Heart left ventricle (tissue), 16 donors: ENCODE measurements at places on chromosomes 7 and 10.

GRCh38 chr7:23347033-23347681 lies 48.0 kb downstream of the MALSU1 start:
- no peak for DNase-seq

GRCh38 chr10:59434463-59435321 lies 72.3 kb upstream of the FAM13C start:
- DNase-seq = no peak

DNA sequence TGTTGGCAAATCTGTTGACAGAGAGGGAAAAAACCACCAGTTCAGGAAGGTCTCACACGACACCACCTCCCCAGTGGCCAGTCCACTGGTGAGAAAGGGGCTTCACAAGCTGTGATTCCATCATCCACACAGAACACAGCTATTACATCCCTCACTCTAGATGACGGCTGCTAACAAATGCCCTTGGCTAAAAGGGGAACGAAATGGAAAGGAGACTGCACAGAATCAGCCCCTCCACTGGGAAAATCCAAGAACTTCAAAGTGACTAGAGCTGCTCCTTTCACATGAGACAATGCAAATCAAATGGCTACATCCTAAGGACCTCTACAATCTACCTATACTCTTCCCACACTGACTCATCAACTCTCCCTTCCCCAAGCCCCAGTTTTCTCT lies 5.6 kb downstream of the PARP12 start:
- no peak for DNase-seq

DNA sequence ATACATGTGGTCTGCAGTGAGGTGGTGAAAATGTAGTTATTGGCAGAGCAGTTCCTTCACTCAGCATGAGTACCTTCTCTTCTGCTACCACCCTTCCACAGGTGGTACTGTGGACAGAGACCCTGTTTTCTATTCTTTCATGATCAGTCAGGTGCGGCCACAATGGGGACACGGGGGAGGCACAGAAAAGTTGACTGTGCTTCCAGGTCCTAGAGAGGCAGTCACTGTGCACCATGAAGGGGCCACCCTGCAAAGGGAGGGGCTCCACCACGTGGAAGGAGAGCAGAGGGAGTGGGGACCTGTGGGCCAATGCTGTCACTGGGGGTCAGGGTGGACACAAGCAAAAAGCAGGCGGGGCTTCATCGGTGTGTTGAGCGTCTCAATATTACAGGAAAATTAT lies 3.6 kb upstream of the LANCL2 start:
- no peak for DNase-seq

DNA sequence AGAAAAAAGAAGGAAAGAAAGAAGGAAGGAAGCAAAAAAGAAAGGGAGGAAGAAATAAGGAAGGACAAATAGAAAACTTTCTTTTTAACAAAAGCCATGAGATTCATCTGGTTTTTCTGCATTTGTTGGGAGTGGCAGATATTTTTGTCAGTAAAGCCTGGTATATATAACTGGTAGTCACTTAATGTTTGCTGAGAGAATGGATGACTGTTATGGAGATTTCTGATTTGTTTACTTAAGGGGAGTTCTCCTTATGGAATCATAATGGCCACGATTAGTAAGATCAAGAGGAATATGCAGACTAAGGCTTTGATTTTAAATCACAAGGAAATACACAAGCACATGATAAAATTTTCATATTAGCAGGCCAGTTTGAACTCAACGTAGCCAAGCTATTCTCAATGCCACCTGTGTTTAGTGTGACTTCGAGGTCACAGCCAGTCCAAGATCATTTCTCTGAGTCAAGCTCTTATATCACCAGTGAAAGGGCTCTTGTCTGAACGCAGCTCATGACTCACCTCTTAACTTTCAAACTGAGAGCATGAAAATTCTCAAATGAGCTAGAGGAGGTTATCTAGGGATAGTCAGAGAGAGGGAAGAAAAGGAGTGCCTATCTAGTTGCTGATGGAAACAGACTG lies 445.1 kb upstream of the ZMIZ1 start:
- no peak for DNase-seq

GRCh38 chr7:38411404-38411803 lies 138.0 kb upstream of the TARP start:
- DNase-seq = no peak

DNA sequence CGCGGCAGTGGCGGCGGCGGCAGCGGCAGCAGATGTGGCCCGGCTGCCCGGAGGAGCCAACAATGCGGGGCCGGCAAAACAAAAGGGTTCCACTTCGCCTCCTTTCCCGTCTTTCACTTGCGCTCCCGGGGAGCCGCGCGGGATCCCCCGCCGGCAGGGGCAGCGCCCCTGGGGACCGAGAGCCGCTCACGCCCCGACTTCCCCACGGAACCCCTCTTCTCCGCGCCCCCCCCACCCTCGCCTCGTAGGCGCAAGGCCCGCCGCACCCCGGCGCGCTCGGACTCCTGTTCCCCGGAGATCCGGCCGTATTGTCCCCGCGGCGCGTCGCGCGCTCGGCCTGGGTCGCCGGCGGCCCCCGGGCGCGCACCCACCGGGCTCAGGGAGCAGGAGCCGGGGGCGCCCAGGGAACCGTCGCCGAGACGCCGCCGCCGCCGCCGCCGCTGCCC lies 854 bp downstream of the CTBP2 start:
- no peak for DNase-seq

DNA sequence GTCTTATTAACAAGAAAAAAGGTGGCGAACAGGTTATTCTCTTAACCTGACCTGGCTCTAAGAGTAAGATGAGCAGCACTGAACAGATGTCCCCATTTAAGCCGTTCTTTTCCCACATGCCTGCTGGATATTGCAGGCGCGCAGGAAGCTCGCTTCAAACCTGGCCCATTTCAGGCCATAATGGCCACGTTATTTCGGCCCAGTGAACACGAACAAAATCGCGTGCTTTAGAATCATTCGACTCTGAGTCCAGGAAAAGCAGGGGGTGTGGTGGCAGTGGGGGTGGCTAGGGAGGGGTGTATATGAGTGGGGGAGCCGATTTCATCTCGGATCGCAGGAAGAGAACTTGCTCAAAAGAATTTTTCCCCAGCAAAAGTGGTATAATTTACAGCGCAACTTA lies 6.6 kb upstream of the SP8 start:
- DNase-seq = no peak

- no peak for DNase-seq
Observed at GRCh38 chr7:130401101-130401500, 20.8 kb downstream of the CPA1 start.

DNA sequence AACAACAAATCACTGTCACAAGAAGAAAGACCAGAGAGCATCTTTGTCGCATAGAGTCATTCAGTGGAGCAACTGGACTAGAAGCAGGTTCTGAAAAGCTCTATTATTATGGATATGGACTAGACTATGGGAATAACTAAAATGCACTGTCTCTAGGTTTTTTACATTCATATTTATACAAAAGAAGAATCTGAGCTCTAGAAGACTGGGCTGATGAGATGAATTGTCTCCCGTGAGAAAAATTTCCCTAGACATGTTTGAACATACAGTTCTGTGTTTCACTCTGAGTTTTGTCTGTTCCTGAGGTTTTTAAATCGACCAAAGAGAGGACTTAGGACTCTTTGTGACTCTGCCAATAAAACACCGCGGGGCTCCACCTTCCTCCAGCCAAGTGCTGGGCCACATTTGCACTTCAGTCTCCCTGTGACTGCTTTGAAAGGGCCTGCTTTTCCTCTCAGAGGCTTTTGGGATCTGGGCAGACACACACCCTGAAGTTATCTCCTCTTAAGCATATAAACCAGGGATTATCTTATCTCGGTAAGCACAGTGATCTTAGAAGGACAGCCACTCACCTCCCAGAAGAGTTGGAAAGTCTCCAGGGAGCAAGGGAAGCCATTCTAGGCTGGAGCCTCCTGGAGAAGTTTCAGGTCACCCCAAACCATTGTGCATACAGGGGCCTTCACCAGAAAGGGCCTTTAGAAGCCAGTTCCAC lies 101.0 kb upstream of the JCAD start:
- DNase-seq = no peak

- no peak for DNase-seq
Observed at GRCh38 chr10:123570898-123571515, 95.1 kb upstream of the GPR26 start.

- no peak for DNase-seq
Observed at GRCh38 chr10:117552701-117553141, 10.2 kb downstream of the EMX2 start.

DNA sequence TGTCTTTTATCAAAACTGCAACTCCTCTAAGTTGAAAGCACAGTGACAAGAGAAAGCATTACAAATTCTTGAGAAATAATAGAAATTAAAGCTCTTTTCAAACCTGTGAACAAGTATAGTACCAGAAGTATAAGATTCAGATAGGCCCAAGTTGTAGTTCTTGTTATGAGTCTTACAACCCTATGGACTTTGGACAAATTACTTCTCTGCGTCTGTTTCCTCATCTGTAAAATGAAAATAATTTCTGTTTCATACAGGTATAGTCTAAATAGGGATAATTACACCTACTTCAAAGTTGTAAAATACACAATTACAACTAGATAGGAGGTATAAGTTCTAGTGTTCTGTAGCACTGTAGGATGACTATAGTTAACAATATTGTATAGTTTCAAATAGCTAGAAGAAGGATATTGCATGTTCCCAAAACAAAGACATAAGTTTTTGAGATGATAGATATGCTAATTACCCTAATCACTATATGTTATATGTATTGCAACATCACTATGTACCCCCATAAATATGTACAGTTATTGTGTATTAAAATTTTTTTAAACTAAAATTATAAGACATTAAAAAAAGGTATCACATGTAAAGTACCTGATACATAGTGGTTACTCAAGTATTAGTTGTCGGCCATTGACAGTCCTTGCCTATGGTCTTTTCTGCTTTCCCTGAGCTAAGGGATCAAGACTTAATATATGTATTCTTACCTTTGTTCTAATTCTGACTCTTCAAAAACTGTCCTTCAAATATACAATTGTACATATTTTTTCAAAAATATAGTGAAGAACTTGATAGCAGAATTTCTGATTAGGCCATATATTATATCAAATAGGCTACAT lies 1.8 kb upstream of the WASL start:
- no peak for DNase-seq

GRCh38 chr7:14048889-14049288 lies 59.4 kb upstream of the ETV1 start:
- DNase-seq = no peak
